ENCODE measurements at places on chromosomes 6 and 20. TPM values are rescaled to one million over a fixed set of nuclear protein-coding genes. Genes with fewer than 3 reads are reported as not detected.

DNA sequence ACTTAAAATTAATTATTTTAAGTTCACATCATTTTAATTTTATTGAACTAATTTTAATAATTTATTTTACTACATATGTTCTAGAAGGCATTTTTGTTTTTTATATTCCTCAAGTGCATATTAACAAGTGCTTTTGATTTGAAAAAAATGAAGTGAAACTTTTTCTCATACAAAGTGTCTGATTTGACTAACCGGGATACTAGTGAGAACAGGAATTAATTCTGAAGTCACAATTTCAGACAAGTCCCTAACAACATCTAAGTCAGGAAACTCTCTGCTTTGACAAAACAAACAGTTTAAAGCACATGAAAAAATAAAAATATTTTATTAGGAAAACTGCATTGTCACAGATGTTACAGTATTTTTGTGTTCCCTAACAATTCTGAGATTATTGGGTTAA lies 1166.3 kb upstream of the CITED2 start:
- DNase-seq = no peak

DNA sequence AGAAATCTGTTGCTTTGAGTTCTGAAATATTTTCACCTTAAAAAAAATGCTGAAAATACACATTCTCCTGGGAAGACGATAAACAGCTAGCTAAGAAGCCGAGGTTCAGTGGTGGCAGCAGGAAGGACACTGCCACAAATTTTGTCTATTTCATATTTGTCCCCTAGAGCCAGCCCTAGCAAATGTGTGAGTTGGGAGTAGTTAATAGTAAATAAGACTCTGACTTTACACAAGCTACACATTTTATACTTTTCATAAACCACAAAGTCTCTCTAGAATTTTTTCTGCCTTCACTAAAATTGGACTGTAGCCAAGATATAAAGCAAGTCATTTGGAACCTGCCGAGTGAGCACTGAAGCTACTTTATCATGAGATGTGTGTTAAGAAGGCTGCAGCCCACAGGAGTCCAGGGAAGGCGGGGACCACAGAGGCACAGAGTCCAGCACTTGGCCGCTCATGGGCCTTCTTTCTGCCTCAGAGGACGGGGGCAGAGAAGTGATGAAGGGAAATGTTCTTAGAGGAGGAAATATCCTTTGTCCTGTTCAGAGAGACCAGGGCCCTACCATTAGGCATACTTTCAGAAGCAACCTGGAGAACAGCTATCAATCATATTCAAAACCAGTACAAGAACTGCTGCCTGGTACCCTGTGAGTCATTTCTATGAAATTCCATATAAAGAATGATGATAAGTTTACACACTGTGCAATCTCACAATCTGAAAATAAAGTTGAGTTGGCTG lies 241.7 kb upstream of the TAB2 start:
- DNase-seq = no peak

GRCh38 chr20:60952861-60953260 lies 299.2 kb upstream of the CDH4 start:
- no peak for DNase-seq

The GJA10 gene
- not detected for polyA plus RNA-seq

- DNase-seq = no peak
Measured at GRCh38 chr6:90311569-90311968, 14.9 kb upstream of the BACH2 start.

- no peak for DNase-seq
Measured at GRCh38 chr6:15079288-15079817, 166.5 kb upstream of the JARID2 start.

DNA sequence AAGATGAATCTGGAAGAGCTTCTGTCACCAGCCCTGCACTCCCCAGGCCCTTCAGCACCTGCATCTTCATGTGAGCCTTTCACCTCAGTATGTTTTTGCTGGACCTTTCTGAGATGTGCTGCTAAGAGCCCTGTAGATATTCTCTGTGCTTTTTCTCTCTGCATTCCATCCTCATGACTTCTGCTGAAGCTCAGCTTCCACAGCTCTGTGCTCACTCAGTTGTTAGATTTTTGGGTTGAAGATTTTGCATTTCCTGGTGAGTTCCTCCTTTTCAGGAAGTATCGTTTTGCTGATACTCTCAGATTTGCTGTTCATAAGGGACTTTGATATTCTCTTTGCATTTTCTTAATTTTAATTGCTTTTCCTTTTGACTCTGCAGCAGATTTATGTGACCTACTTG lies 18.3 kb downstream of the KIAA1586 start:
- no peak for DNase-seq

Data from right cardiac atrium (tissue), 5 donors.